ENCODE measurements at places on chromosomes 3 and 15.
A peak's percentile ranks its signal among the peaks of the same experiment; 100 is the strongest.

DNA sequence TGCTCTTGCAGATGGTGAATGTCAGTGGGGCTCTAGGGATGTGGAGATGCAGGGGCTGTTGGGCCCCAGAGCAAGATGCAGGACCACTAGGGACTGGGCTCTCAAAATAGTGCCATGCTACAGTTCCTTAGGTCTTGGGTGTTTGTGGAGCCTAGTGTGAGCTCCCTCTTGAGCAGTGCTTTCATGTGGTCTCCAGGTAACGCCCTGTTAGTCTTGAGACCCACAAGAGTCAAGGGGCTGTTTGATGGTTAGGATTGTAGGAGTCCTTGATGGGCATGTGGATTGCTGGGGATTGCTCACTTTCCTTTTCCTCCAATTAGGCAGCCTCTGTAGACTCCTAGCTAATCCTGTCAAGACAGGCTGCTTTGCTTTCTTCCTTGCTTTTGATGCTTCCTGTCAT, 56.0 kb downstream of the CCDC66 start:
- DNase-seq: no peak

DNA sequence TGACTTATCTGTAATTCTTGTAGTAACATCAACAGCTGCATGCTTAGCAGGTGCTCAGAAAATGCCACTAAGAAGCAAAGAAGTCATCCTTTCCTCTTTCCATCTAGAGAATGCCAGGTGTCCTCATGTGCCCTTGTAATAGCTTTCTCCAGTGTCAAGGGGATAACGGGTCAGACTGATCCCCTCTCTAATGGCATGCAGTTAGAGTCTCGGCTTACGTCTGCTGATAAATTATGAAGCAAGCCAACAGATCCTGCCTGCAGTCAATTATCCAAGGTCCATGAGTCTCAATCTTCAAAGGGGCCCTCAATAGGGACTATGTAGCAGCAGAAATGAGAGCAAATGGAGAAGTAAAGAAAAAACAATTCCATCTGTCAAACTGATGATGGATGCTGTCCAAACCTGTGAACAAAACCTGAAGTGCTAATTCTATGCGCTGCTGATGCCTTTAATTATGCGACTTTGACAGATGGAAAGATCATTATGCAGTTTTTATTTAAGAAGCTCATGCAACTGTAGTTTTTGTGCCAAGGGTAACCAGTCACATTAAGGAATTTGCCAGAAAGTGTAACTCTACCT, 162.8 kb upstream of the PEX5L start:
- DNase-seq: no peak

GRCh38 chr15:77633134-77633912, 611 bp upstream of the LINGO1 start:
- DNase-seq: peak; percentile 93

GRCh38 chr3:4830586-4830914, 148.7 kb upstream of the BHLHE40 start:
- no peak for DNase-seq

DNA sequence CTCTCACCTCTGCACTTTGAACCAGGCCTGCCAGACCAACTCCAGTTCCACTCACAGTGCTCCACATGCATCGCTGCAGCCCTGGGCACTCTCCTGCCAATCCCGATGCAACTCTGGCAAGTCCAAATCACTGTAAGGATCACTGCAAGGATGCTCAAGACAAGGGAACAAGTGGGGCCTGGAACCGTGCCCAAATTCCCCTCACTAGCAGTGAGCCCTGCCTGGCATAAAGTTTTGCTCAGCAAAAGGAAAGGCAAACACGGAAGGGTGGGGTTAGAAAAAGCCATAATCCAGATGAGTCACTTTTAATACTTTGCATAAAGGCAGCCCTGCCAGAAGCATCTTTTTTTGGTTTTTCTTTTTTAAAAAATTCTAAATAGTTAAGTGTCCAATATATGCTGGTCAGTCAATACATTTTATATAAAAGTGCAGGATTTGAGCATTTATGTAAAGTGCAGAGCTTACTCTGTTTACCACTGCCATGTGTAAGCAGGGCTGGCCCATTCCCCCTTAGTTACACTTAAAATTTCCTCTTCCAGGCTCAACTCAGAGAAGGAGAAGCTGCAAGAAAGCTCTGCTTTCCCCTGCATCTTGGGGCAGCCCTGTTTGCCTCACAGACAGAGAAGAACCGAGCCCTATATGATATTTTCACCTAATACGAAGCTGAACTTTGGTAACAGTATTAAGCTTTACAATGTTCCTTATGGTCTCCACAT, 102.2 kb downstream of the CD47 start:
- DNase-seq: peak; percentile 84

DNA sequence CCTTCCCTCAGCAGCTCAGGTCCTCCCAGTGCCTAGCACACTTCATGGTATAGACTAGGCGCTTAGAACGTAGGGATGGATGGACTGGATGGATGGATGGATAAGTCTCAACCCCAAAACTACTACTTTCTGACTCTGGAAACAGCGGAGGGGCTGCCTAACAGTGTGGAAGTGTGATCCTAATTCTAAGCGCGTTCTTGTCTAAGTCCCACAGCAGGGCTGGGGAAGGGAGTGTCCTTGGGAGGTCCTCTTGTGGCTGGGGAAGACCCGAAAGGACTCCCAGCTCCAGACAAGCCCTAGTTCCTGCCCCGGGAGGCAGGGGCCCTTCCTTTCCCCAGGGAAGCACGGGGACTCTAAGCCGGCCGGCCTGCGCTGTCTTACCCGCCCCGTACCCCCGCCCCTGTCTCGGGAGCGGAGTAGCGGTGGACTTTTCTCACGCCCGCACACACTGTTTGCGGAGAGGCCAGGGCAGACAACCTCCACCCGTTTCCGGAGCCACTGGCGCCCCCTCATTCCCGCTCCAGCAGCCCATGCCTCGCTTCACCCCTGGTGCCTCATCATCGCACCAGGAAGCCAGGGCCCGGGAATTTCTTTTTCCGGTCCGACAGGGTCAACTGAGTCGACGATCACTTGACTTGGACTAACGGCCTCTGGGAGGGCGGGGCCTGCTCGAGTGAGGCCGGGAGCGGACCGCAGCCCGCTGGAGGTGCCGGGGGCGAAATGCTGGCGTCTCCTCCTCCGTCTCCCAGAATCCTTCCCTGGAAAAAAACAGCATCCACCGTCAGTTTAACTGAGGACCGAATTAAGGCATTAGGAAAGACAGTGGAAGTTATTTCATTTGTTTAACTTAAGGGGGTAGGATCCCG, 133.3 kb downstream of the TBC1D2B start:
- DNase-seq: peak; percentile 93

DNA sequence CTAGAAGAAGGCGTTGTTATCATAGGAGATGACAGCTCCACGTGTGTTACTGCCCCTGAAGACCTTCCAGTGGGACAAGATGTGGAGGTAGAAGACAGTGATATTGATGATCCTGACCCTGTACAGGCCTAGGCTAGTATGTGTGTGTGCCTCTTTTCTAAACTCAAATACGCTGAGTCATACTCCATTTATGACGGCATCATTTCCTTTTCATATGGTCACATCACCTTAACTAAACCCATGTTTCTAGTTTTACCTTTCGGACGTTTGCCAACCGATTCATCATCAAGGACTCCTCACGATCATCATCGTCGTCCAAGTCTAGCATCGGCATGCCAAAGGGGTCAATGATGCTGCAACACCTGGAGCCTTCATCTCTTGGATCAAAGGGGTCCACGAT, 149.0 kb downstream of the CBLB start:
- no peak for DNase-seq

DNA sequence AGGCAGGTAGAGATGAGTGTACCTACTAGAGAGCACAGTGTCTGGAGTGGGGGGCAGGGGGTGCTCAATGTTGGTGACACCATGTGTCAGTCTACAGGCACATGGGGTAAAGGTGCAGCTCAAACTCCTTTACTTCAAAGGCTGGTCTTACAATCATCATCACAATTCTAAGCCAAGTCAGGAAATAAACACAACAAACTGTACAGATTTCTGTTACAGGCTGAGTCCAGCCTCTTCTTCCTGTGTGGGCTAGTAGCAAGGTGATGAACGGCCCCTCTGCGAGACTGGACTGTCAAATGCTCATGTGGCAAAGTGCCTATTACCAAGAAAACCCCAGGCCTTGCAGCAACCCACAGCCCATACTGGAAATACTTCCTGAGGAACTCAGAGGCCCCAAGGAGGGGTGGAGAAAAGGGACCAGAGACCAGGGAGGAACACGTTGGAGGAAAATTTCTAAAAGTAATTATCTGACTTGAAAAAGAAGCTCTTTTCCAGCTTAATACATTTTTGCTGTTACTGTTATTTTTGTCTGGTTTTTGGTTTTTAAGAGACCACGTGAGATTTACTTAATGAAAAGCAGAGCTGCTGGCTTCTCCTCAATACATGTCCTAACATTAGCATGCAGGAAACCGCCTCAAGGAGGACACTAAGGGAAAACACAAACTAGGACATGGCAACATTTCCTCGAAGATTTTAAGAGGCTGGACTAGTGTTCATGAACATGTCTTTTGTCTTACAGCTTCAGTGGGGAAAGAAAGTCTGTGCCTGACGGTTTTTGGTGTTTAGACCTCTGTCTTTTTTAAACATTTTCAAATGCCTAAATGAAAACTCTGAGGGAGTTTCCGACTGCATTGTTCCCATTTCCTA, 29.5 kb downstream of the TBC1D2B start:
- DNase-seq: peak; percentile 82

Data from GM23248 (cell line).